Retinal pigment epithelial cell (primary cell): ENCODE measurements at places on chromosomes 6 and 20.

DNA sequence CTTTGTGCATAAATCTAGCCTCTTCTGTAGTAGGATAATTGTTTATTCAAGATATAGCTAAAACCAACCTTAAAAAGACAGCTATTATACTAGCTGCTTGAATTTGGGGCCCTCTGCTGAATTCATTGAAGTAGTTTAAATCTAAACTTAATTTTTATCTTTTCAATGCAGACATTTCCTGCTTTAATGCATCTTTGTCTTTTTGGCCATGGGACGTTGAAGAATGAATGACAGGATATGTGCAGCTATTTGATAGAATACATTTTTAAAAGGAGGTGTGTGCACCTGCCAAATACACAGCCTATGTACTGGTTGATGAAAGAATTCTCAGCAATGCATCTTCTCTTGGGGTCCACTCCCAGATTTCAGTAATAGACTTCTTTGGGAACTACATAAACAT is 524.9 kb downstream of the PHF3 start:
- no peak for DNase-seq

- DNase-seq: no peak
Observed at GRCh38 chr6:16273256-16273655, 34.9 kb downstream of the GMPR start.

- no peak for DNase-seq
Observed at GRCh38 chr20:53097371-53097770, 125.2 kb downstream of the TSHZ2 start.

DNA sequence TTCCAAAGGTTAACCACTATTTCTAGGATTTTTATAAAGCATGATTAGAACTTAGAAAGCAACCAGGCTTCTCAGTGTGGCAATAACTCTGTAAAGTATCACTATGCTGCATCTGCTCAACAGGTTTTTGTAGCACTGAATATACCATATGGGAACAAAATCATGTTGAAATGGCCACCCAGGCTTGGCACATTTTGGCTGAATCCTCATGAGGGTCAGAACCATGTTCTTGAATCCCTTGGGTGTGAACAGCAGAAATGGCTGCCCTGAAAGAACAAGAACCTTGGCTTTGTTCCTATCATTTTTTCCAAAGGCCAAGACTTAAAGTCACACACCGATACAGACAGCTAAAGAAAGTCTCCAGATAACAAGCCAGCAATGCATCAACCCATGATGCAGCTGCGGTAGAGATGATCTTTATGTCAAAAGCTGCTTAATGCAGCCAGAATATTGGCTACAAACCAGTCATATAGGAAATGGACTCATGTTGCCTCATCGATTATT is 283.0 kb upstream of the NOX3 start:
- no peak for DNase-seq

- DNase-seq: no peak
Observed at GRCh38 chr20:63092660-63093215, 86.0 kb upstream of the BHLHE23 start.
